Small intestine (tissue), 16 donors: ENCODE measurements at places on chromosomes 5 and 9.

GRCh38 chr9:18346745-18347144, 127.2 kb upstream of the ADAMTSL1 start:
- DNase-seq: no peak

DNA sequence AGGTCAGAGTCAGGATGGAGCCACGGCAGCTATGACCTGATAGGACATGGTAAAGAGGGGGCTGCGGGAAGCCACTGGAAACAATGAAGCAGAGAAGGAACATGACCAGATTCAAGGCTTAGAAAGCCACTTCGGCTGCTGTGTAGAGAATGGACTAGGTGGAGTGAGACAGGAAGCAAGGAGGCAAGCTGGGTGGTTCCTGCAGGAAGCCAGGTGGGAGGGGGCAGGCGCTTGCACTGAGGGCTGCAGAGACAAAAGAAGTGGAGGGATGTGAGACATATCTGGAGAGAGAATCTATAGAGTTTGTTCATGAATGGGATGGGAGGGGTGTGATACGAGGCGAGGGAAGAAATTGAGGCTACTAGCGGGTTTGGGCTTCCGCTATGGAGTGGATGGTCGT, 19.0 kb upstream of the N4BP3 start:
- no peak for DNase-seq

DNA sequence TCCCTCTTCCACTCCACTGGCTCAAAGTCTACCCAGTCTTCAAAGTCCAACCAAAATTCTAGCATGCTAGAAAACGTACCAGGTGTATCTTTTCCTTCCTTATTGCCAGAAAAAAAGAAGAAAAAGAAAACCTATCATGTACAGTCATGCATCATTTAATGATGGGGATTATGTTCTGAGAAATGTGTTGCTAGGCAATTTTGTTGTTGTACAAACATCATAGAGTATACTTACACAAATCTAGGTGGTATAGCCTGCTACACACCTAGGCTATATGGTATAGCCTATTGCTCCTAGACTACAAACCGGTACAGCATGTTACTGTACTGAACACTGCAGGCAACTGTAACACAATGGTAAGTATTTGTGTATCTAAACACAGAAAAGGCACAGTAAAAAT, 104.8 kb downstream of the SREK1 start:
- no peak for DNase-seq

DNA sequence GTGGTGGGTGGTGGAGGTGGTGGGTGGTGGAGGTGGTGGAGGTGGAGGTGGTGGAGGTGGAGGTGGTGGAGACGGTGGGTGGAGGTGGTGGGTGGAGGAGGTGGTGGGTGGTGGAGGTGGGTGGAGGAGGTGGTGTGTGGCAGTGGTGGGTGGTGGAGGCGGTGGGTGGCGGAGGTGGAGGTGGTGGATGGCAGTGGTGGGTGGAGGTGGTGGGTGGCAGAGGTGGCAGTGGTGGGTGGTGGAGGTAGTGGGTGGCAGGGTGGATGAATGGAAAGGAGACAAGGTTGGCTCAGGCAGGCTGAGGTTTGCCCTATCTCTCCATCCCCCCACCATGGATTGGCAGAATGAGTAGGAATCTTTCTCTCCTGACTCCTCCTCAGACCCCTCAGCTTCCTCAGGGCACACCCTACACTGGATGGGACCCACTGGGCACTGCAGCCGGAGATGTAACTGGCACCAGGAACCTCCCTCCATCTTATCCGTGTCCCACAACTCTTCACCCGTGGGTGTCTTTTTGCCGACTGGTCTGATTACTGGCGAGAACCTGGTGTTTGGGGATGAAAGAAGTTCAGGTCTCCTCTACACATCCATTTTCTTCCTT, 166.3 kb downstream of the C9orf50 start:
- no peak for DNase-seq

GRCh38 chr5:14435481-14435880, 146.1 kb upstream of the OTULINL start:
- no peak for DNase-seq
